AG04449 (cell line): ENCODE measurements at places on chromosomes 16 and 17.

GRCh38 chr17:74578979-74579378 lies 11.7 kb upstream of the CD300H start:
- DNase-seq: no peak

DNA sequence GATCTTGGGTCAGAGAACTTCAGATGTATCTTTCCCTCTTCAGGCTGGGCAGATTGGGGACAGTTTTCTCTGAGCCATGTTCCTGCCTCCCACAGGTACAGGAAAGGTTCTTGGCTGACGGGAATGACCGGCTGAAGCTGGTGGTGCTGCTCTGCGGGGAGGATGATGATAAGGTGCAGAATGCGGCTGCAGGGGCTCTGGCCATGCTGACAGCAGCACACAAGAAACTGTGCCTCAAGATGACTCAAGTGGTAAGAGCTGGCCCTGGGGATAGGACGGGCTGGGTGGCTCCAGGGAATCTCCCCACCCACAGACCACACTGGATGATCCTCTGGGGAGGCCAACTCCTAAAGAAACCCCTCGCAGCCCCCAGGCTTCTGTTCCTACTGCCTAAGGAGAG lies 10.9 kb downstream of the SLC35G3 start:
- no peak for DNase-seq

GRCh38 chr16:1109648-1110047 lies 13.6 kb upstream of the C1QTNF8 start:
- DNase-seq: no peak

DNA sequence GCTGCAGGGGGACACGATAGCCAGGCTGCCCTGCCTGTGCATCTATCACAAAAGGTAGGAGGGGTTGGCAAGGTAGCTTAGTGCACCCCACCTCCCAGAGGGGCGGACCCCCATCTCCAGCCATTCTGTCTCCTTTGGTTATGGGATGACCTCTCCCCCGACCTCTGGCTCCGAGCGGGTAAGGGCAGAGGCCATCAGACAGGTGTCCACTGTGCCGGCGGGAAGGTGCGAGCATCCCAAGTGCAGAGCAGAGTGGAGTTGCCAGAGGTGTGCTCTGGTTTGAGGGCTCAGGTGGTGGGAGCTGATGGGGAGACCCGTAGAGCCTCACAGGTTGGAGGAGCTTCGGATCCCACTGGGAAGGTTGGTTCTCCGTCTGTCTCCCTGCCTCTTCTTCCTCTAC lies 11.7 kb downstream of the LDHD start:
- no peak for DNase-seq

- DNase-seq: no peak
These were observed 15.6 kb upstream of the CBFA2T3 start for GRCh38 chr16:88992351-88993165.

GRCh38 chr16:84749815-84750214 lies 50.0 kb downstream of the USP10 start:
- no peak for DNase-seq

DNA sequence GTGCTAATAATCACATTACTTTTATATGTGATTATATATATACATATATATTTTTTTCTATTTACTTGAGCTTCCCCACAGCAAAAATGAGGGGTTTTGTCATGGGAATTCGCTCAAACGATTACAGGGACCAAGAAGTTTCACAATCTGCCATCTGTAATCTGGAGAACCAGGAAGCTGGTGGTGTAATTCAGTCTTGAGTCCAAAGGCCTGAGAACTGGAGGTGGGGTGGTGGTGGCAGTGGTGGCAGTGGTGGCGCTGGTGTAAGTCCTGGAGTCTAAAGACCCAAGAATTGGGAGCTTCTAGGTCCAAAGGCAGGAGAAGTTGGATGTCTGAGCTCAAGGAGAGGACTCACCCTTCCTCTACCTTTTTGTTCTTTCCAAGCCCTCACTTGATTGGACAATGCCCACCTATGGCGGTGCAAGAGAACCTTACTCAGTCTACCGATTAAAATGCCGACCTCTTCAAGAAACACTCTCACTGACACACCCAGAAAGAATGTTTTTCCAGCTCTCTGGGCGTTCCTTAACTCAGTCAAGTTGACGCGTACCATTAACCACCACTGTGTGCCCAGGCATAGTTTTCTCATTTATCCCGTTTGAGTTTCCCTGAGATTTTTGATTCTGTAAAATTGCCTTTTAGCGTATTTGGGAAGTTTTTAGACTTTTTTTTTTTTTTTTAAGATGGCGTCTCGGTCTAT lies 31.9 kb downstream of the POLR2A start:
- DNase-seq: no peak

- no peak for DNase-seq
These were observed 2.9 kb upstream of the CACNG3 start for GRCh38 chr16:24253192-24253591.

- no peak for DNase-seq
These were observed 557.8 kb upstream of the SALL1 start for GRCh38 chr16:51708861-51709260.

DNA sequence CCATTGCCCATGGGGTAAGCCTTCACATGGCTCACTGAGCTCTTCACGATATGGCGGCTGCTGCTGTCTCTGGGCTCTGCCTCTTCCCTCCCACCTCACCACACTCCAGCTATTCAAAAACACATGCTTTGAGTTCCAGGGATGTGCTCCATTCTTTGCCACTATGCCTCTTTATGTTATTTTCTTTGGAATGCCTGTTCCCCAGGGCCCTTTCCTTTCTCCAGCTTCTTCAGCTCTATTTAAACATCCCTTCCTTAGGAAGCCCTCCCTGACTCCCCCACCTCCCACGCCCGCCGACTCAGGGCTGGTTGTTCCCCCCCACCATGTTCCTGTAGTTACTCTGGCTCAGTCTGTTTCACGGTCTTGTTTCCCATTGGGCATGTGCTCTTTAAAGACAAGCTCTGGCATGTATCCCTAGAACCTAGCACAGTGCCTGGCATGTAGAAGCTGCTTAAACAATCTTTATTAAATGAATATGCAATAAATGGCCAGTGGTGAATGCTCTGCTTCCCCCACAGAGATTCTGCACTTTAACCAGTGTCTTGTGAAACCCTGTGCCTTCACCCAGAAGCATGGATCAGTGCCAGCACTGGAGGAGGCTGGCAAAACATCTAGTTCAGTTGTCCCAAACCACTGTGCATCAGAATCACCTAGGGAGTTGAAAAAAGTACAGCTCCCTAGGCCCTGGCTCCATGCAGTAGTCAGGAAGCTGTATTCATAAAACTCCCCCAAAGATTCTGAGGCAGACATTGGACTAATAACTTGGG lies 6.9 kb downstream of the MYCBPAP start:
- no peak for DNase-seq

- no peak for DNase-seq
These were observed 21.8 kb upstream of the FOXK2 start for GRCh38 chr17:82497483-82498405.

GRCh38 chr17:31310886-31311285 lies 3.0 kb downstream of the EVI2B start:
- no peak for DNase-seq

DNA sequence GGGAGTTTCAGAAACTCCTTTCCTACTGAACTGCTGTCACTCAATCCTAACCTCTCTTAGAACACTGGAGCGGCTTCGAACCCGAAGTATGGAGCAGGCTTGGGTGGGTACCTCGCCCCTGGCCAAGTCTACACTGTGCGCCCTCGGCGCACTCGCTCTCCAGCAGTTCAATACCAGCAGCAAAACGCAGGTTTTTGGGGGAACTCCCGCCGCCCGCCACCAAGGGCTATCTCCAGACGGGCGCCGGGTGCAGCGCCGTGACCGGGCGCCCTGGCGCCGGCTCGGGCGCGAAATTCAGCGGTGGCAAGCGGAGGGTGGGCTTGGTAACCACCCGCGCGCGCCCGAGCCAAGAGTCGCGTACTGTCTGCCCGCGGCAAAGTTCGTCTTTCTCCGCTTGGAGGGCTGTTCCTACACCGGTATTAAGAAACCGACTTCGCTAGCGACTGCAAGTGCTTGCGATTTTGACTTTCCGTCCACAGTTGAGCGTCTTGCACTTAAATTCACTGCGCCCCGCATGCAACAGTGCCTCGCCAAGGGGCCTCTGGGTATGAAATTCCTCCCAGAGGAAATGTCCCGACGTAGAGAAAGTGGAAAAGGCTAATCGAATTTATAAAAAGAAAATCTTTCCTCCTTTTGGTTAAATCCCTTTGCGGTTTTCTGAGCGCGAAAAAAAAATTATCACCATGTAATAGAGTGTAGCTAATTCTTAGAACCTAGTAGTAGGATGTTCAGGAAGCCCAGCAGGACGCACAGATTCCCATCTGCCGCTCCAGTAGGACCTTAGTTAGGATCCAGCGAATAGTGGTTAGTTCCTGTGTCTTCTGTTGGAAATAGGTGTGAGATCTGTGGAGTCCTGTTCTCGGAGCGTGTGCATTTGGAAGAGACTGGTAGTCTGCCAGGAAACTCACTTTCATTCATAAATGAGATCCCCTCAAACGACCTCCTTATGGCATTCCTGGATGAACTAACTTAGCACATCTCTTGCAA lies 5.0 kb upstream of the SALL1 start:
- DNase-seq: no peak

DNA sequence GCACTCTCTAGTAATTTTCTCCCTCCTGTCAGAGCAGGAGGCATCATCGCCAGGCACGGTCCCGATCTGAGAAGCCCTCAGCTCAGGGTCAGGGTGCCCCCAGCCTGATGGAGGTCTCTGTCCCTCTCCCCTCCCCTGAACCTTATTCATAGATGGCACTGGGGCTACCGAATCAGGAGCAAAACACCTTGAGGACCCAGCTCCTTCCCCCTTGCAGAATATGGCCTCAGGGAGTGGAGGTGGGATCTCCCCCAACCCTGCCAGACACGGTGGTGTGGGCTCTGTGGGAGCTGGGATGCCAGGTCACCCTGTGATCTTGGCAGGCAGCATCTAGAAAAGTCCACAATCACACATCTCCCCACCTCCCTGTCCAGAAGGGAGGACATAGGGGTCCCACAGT lies 2.5 kb downstream of the CPNE2 start:
- DNase-seq: no peak

GRCh38 chr17:4313221-4314114 lies 49.7 kb upstream of the ANKFY1 start:
- DNase-seq: no peak

DNA sequence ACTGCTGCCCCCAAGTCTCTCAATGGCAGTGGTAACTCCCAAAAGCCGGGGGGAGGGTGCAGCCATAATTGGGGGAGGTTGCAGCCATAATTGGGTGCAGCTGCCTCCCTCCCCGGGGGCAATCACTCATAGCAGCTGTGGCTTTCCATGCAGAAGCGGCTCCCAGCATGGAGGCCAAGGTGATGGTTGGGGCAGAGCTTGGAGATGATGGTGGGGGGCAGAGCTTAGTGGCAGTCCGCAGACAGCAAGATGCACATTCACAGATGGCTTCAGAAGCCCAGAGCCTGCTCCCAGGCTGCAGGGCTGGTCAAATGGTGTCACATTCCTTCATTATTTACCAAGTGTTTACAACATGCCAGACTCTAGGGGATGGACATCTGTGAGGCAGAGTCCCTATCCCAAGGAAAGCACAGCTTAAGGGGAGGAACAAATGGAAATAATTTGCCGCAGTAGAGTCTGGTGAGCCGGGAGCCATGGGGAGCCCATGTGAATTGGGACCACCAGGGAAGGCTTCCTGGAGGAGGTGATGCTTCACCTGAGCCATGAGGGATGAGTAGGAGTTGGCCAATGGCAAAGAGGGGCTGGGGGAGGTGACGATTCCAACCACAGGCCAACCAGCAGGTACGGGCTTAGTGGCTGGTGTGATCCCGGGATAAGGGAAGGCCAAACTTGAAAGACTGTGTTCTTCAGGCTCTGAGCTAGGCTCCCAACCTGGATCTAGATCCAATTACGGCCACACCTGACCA lies 8.1 kb downstream of the DOC2B start:
- no peak for DNase-seq

GRCh38 chr17:17355426-17355825 lies 52.3 kb downstream of the NT5M start:
- no peak for DNase-seq

- no peak for DNase-seq
These were observed 2.8 kb downstream of the CEP20 start for GRCh38 chr16:15885560-15886001.

DNA sequence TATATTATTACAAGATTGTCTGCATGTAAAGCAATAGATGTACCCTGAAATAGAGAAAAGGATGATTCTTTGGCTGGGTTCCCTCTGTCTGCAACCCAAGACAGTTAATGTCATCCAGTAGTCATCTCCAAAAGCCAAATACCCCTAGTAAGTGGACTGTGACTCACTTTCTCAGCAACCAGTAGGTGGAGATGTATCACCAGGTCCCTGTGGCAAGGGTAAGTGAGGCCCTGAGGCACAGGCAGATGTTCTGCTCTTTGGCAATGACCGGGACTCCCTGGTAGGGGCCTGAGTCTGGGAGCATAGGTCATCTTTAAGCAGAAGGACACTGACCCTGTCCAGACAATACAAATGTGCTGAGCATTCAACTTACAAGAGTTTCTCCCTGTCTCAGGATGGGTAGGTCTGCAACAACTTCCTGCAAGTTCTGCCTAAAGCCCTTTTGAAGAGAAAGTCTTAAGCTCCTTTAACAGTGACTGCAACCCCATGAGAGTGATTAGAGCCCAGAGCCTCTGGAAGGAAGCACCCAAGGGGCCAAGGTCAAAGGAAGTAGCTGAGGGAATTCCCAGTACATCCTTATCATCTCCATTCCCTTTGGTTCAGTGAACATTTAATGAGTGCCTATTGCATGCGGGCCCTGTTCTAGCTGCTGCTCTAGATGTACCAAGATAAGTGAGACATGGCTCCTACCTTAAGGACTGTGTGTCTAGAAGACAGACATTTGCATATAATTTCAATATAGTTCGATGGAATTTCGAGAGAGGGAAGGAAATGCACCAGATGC lies 31.9 kb downstream of the PMP22 start:
- DNase-seq: peak; percentile 31

DNA sequence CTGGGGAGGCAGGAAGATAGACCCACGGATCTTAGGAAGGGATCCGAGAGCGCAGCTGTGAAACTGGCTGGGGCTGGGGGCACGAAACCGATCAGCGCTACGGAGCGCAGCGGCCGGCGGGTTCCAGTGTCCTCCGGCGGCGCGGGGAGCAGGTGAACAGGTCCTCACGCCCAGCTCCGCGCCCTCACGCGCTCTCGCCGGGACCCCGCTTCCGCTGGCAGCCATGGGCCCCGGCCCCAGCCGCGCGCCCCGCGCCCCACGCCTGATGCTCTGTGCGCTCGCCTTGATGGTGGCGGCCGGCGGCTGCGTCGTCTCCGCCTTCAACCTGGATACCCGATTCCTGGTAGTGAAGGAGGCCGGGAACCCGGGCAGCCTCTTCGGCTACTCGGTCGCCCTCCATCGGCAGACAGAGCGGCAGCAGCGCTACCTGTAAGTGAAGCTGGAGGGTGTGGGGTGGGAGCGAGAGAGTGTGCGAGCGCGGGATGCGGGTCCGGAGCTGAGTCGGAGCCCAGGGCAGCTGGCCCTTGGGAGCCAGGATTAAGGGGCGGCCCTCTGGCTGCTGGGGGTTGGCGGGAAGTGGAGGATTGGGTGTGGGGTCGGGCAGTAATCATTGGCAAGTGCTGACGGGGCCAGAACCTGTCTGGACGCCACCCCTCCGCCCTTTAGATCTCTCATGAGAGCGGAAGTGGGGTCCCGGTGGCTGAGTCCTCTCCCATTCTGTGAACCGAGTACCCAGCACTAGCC lies 479 bp downstream of the ITGA3 start:
- no peak for DNase-seq
